ENCODE measurements at places on chromosomes 4 and X. TPM values are rescaled to one million over a fixed set of nuclear protein-coding genes. Genes with fewer than 3 reads are reported as not detected.

Gene TCEAL8
- 78.7 TPM for total RNA-seq

Gene SSX3
- total RNA-seq = not detected

Gene AMBN
- not detected for total RNA-seq

Gene PCDH7
- total RNA-seq = 17.1 TPM

Gene HERC5
- 1.6 TPM for total RNA-seq

Gene GABRE
- total RNA-seq = 9.4 TPM

Gene SLC25A53
- total RNA-seq = 2.6 TPM

Gene VCX
- 0.11 TPM for total RNA-seq

Gene USP17L25
- total RNA-seq = not detected

Gene TMPRSS11B
- not detected for total RNA-seq

Gene ADH1C
- total RNA-seq = 0.08 TPM

Gene MTM1
- 8.3 TPM for total RNA-seq

Gene TLL1
- 9.5 TPM for total RNA-seq

Gene SHISA3
- total RNA-seq = not detected

Gene SRPX
- total RNA-seq = 95.2 TPM

Gene SPACA5
- total RNA-seq = not detected

Gene CLNK
- total RNA-seq = not detected

Gene CDX4
- total RNA-seq = not detected

Gene L1CAM
- 3.0 TPM for total RNA-seq

Gene GAGE12E
- total RNA-seq = not detected

Gene DRD5
- not detected for total RNA-seq

Gene MAPK10
- total RNA-seq = 5.6 TPM

Gene FAM184B
- under 0.01 TPM for total RNA-seq

Gene PAGE1
- total RNA-seq = not detected

Gene FRMD7
- not detected for total RNA-seq

Gene SUPT20HL1
- total RNA-seq = not detected

Gene REELD1
- total RNA-seq = not detected

Gene G3BP2
- 95.7 TPM for total RNA-seq

Gene ART3
- 0.31 TPM for total RNA-seq

Gene CPZ
- not detected for total RNA-seq

Gene FAM9C
- total RNA-seq = not detected

Gene CSN1S1
- total RNA-seq = not detected

Gene HERC3
- total RNA-seq = 20.8 TPM

Gene PGM2
- total RNA-seq = 34.6 TPM

Gene GABRG1
- not detected for total RNA-seq

Gene JCHAIN
- not detected for total RNA-seq

Gene HMGN5
- 0.39 TPM for total RNA-seq

Gene USP17L10
- not detected for total RNA-seq

Gene OPRPN
- not detected for total RNA-seq

Gene SLC4A4
- 0.86 TPM for total RNA-seq

Gene ATP2B3
- total RNA-seq = not detected

Gene CLDN2
- total RNA-seq = not detected

Gene HPSE
- 11.1 TPM for total RNA-seq

Gene XPNPEP2
- not detected for total RNA-seq

Gene CFAP47
- not detected for total RNA-seq

Gene OCIAD2
- total RNA-seq = 201 TPM

Gene NEXMIF
- total RNA-seq = not detected

Gene RNF212
- total RNA-seq = 1.2 TPM

Gene ATP8A1
- 0.16 TPM for total RNA-seq

Gene VCX2
- total RNA-seq = not detected

Gene NHSL2
- total RNA-seq = under 0.01 TPM

Gene CCDC110
- not detected for total RNA-seq

Gene NLRP2B
- not detected for total RNA-seq

Gene EDA
- 0.38 TPM for total RNA-seq

Gene GPRIN3
- not detected for total RNA-seq

Gene GPR173
- total RNA-seq = 0.08 TPM

Gene PDE6B
- total RNA-seq = 3.3 TPM

Gene MAGEA12
- not detected for total RNA-seq

Data from hair follicular keratinocyte (primary cell).